ENCODE measurements at places on chromosomes 5 and 9. TPM values are rescaled to one million over a fixed set of nuclear protein-coding genes. Genes with fewer than 3 reads are reported as not detected.

Gene NMUR2
- total RNA-seq = not detected

DNA sequence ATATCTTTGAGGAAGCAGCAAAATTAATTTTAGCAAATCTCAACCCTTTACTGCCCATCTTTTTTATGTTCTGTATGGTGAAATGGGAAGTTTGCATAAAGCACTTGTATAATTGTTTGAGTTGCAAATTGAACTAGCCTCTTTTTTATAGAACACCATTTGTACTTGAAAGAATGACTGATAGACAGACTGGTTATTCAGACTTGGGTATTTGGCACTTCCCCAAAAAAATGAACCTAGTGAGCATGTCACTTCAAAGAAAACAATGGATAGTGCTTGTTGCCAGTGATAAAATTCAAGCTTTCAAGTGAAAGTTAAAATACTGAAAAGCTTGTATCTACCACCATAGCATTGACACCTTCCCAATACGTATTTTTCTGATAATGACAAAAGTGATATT lies 115.8 kb downstream of the ERCC6L2 start:
- DNase-seq = no peak

DNA sequence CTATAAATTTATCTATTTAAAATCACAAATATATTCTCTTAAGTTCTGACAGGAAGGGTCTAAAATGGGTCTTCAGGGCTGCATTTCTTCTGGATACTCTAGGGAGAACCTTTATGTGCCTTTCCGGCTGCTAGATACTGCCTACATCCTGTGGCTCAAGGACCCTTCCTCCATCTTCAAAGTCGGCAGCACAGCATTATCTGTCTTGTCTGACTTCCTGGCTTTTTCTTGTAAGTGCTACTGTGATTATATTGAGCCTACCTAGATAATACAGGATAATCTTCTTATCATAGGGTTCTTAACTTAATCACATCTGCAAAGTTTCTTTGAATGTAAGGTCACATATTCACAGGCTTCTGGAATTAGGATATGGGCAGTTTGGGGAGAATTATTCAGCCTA lies 943.8 kb upstream of the TYRP1 start:
- DNase-seq = no peak

Gene HSD17B4
- 182 TPM for total RNA-seq

Gene SH2D3C
- total RNA-seq = 22.6 TPM

GRCh38 chr5:1536322-1536845 lies 12.6 kb upstream of the LPCAT1 start:
- peak; percentile 55 for DNase-seq

GRCh38 chr5:150043657-150044328 lies 42.6 kb downstream of the CSF1R start:
- DNase-seq = no peak

Gene TXNDC8
- not detected for total RNA-seq

Gene PCDHB11
- 9.9 TPM for total RNA-seq

DNA sequence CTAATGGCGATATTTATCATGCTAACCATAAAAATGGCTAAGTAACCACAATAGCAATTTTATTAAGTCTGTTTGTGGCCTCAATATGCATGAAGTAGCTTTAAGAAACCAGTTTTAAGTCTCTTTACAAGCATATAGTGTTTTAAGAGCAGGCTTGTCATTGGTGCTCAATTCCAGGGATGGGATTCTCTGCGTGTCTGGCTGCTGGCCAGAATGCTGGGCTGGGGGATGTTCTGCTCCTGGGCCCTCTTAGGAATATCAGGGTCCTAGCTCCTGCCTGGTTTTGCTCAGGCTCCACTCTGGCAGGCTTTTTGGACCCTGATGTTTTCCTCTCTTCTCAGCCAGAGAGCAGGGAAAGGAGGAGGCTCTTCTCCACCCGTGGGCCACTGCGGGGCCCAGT lies 127.2 kb downstream of the PDE8B start:
- DNase-seq = no peak

GRCh38 chr5:172802112-172802511 lies 31.1 kb upstream of the DUSP1 start:
- no peak for DNase-seq

Gene WDR38
- total RNA-seq = not detected

- DNase-seq = no peak
Measured at GRCh38 chr5:52582313-52582712, 205.4 kb upstream of the ITGA1 start.

- DNase-seq = no peak
Measured at GRCh38 chr9:111902391-111903139, 6.0 kb downstream of the UGCG start.

DNA sequence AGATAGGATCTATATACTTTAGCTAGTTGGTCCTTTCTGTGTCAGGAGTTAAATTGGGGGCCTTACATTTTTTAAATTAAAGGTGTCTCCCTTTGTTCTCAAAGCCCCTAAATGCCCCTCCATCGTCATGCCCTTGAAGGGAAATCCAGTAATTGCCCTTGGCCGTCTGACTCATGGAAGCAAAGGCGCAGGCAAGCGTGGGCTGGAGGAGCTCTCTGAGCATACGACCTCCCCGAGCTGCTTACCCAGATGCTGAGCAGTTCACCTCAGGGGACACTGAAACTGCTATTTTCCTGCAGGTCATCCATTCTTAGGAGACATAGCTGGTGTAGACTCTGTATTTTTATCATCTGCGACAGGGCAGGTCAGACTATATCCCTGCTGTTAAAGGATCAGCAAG lies 23.0 kb downstream of the PCSK1 start:
- DNase-seq = no peak

- no peak for DNase-seq
Measured at GRCh38 chr5:157359356-157360055, 93.6 kb downstream of the CYFIP2 start.

GRCh38 chr5:7075470-7075869 lies 320.5 kb upstream of the ADCY2 start:
- no peak for DNase-seq

GRCh38 chr5:143200781-143201398 lies 202.6 kb downstream of the NR3C1 start:
- no peak for DNase-seq

Gene GABRA6
- not detected for total RNA-seq

- no peak for DNase-seq
Measured at GRCh38 chr5:151677776-151678545, 8.8 kb downstream of the SPARC start.

DNA sequence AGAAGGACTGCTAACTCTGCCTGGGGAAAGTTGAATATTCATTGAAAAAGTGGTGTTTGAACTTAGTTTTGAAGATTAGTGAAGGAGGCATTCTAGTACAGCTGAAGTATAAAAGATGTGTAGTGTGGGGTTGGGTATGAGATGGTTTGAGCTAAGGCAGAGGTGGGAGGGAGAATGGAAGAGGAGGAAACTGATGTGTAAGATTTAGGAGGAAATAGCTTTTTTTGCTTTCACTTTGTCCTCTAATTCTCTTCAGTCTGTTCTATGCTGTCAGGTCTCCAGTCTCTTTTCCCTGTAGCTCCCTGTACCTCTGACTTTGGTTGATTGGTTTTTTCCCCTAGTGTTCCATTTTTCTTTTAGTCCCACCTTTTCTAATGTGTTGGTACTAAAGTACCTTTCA lies 9.0 kb downstream of the CREBRF start:
- DNase-seq = no peak

DNA sequence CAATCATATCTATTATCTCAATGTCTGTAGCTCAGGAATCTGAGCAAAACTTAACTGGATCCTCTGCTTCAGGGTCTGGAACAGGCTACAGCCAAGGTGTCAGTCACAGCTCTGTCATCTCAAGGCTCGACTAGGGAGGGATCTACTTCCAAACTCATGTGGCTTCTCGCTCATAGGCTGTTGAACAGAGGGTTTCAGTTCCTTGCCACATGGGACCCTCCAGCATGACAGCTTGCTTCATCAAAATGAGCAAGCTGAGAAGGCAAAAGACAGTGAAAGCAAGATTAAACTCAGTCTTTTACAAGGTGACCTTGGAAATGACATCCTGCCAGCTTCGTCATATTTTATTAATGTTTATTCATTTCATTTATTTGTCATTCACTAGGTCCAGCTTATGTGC lies 111.7 kb downstream of the GADD45G start:
- DNase-seq = no peak

DNA sequence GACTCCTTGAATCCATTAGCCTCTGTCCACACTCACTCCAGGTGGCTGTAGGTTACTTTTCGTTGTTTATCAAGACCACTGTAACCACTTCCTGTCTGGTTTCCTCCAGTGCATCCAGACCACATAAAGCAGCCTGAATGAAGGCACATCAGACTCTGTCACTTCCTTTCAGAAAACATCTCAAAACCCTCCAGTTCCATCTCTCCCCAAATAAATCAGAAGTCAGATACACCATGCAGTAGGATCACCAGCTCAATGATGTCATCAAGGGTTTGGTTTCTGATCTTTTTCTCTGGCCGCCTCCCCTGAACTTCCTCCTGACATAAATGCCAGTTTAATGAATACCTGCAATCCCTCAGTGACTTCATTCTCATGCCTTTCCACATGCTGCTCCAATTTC lies 161.2 kb downstream of the ZNF462 start:
- DNase-seq = no peak

- DNase-seq = no peak
Measured at GRCh38 chr9:2158766-2159430, 143.8 kb downstream of the SMARCA2 start.

DNA sequence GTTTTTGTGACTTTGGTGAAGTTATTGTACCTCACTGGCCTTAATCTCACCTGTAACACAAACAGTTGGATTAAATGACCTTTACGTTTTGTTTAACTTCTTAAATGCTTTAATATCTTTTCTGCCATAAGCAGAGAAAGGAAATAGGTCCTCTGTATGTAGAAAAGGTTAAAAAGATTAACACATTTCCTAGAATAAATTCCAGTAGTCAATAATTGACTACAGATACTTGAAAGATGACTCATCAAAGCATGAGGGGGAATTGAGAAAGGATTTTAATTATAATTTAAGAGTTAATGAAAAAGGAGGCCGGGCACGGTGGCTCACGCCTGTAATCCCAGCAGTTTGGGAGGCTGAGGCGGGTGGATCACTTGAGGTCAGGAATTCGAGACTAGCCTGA lies 35.8 kb upstream of the CMYA5 start:
- no peak for DNase-seq

DNA sequence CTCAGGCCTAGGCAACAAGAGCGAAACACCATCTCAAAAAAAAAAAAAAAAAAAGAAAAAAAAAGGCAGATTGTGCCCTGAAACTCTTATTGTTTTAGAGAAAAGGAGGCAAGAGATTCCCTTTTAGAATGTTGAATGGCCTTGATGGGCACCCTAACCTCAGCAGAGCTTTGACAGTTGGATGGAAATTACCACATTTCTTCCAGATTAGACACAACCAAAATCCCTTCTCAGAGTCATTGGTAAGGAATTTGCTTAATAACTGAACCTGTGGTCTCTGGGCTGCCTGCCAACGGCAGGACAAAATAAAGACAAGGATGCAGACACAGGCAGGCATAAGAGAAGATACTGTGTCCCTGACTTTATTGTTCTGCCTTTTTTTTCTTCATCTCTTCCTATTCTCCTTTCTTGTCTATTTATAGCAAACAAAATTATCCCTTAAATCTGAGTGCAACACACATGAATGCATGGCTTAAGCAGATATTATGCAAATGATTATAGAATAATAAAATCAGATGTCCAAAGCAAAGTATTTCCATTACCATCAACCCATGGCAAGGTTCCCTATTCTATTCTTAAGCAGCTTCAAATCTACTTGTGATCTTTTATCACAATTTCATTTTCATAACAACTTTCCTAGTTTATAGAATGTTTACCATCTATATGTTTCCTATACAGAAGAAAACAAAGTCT lies 37.3 kb upstream of the TRIO start:
- no peak for DNase-seq

Gene AGXT2
- total RNA-seq = not detected

Gene SARDH
- total RNA-seq = 6.0 TPM

- no peak for DNase-seq
Measured at GRCh38 chr5:612498-613424, 621 bp downstream of the CEP72 start.

GRCh38 chr5:82388181-82388580 lies 110.0 kb upstream of the RPS23 start:
- no peak for DNase-seq

DNA sequence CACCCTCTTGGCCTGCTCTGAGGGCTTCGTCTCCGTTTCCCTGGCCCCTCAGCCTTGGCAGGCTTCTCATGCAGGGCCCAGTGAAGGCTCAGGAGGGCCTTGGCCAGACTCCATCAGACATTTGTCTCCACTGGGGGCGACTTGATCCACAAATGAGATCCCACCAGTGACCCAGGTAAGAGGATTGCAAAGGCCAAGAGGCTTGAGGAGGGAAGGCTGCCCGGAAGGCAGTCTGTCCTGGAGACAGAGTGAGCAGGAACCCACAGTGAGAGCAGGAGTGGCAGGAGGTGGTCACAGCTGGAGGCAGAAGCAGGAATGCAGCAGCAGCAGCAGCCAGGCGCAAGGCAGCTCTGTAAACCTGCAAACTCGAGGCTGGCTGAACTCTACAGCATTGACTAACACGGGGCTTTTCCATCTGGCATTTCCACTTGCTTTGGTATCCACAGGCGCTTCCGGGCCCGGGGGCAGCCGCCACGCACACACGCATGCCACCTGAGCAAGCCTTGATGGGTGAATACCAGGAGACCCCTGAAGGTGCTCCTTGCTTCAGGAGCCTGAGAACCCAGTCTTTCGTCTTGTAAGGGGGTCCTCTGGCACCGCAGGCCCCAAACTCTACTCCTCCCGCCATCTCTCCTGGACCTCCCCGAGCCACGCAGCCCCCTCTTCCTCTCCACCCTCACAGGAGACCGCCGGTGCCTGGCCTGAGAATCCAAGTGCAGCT lies 14.7 kb downstream of the MGAT1 start:
- DNase-seq = no peak

Gene PRR7
- 8.2 TPM for total RNA-seq

DNA sequence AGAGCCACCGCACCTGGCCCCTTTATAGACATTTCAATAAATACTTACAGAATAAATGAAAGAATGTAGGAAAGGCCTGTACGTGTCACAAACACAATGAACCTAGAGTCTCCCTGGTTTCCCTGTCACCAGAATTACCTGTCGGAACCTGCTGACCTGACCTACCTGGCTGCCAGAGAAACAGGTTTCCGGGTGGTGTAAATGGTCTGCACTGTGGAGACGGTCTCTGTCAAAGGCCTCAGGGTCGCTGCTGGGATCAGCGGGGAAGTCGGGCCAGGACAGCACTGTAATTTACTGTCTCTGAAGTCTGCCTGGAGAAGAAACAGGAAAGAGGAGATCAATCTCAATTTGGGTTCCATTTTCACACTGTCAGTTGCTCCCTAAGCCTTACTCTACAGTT lies 9.3 kb upstream of the FRRS1L start:
- DNase-seq = no peak

DNA sequence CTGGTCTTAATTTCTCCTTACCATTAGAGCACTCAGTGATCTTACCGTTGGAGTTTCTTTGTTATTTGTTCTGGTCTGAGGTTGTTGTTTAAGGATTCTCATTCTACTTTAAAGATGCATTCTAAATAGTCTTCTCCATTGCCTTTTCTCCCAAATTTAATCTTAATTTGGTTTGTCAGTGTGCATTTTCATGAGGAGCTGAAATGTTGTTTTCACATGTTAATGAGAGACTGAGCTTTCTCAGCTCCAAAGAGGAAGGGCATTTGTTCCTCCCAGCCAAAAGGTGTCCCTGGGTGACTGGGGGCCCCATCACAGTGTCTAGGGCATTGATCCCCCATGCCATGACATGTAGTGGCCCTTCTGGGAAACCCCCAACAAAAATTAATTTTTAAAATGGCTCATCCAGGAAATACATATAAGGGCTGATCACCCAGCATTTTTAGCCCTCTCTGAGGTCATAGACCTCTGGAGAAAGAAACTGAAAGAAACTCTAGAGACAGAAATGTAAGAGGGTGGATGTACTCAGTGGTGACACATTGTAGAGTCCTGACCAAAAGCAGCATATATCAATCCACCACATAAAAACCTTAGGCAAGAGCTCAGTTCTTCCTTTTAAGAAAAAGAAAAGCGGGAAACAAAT lies 240.4 kb upstream of the RAI14 start:
- DNase-seq = no peak

Gene CARD19
- 36.6 TPM for total RNA-seq
